Prostate gland (tissue), 2 donors: ENCODE measurements at places on chromosomes 12 and 14. TPM values are rescaled to one million over a fixed set of nuclear protein-coding genes. Genes with fewer than 3 reads are reported as not detected.
A peak's percentile ranks its signal among the peaks of the same experiment; 100 is the strongest.

- H3K4me3 ChIP-seq = no peak overlapping the region
- H3K27me3 ChIP-seq = no peaks in the 10 kb centered on the region
- H3K36me3 ChIP-seq = no peaks in the 10 kb centered on the region
- H3K27ac ChIP-seq = no peak overlapping the region
Observed at GRCh38 chr12:15037091-15037687, 64.3 kb downstream of the PDE6H start.

GRCh38 chr14:61608245-61609165 is 86.8 kb upstream of the HIF1A start:
- no peak overlapping the region for H3K4me3 ChIP-seq
- H3K4me1 ChIP-seq = no peaks in the 10 kb centered on the region
- H3K27ac ChIP-seq = no peak overlapping the region
- no peaks in the 10 kb centered on the region for H3K36me3 ChIP-seq
- H3K27me3 ChIP-seq = no peaks in the 10 kb centered on the region

DNA sequence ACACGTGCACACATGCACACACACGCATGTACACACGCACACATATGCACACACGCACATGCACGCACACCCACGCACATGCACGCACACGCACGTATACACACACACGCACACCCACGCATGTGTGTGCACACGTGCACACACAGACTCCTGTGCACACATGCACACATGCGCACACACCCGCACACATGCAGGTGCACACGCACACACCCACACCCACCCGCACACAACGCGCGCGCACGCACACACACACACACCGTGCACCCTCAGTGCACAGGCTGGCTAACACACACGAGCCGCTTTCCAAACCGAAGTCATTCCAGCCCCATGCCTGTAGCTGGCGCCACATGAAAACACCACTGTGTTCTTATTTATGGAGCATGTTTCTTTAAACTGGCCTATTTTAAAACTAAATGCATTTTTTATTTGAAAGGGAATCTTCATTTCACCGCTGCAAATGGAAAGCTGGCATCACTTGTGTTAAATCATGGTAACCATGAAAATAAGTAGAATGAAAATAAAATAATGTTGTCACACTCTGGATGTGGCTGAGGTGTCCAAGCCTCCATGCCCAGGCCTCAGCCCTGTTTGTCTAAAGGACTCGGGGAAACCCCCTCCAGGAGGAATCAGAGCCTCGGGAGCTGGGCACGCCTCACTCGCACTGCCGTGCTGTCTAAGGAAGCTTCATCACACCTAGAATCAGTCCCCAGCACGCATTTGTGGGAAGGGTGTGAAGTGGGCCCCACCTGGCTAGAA is 45.1 kb downstream of the GALNT9 start:
- no peaks in the 10 kb centered on the region for H3K4me1 ChIP-seq
- H3K36me3 ChIP-seq = no peaks in the 10 kb centered on the region
- H3K4me3 ChIP-seq = no peak overlapping the region
- DNase-seq = no peak
- peaks cover 3% of the 10 kb centered on the region for H3K27me3 ChIP-seq

DNA sequence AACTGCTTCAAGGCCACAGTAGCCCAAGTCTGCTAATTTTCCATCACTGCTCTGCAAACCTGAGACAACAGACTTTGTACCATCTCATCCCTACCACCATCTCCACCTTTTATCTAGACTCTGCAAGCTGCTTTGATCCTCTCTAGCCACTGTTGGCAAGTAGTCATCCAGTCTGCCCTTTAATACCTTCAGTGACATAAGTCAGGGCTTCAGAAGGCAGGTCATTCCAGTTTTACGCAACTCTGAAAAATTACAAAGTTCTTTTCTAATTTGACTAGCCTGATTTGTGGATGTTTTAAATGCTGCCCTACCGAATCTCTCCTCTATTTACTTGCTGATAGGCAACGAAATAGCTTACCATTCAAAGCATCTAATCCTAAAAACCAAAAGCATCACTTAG is 2.8 kb downstream of the FERMT2 start:
- peak overlapping the region; percentile 2 for H3K27ac ChIP-seq
- peaks cover 12% of the 10 kb centered on the region for H3K4me1 ChIP-seq
- no peaks in the 10 kb centered on the region for H3K27me3 ChIP-seq
- H3K36me3 ChIP-seq = no peaks in the 10 kb centered on the region
- no peak overlapping the region for H3K4me3 ChIP-seq
- DNase-seq = no peak

The RHEBL1 gene
- 2.3 TPM for total RNA-seq

- H3K27ac ChIP-seq = peak overlapping the region; percentile 91
- no peak overlapping the region for H3K4me3 ChIP-seq
- no peaks in the 10 kb centered on the region for H3K36me3 ChIP-seq
Observed at GRCh38 chr12:56520506-56520905, 1.1 kb upstream of the RBMS2 start.

GRCh38 chr12:51389302-51389999 is 1.8 kb downstream of the GALNT6 start:
- H3K4me3 ChIP-seq = no peak overlapping the region
- DNase-seq = no peak
- no peaks in the 10 kb centered on the region for H3K4me1 ChIP-seq
- H3K36me3 ChIP-seq = no peaks in the 10 kb centered on the region
- no peaks in the 10 kb centered on the region for H3K27me3 ChIP-seq
- H3K27ac ChIP-seq = no peak overlapping the region

The OASL gene
- total RNA-seq = 0.91 TPM

DNA sequence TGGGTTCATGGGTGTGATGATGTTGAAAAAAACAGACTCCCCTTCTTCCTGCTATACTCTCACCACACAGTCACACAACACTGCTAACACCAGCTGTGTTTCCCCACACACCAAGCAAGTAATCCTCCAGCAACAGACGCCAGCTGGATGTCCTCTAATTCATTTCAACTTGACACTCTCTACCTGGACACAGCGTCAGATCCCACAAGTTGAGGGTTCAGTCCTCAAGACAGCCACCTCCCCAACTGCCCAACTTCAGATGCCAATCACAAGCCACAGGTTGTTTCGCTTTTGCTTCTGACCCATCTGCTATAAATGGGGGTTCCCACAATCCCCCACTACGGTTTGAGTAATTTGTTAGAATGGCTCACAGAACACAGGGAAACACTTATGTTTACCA is 49.3 kb downstream of the TMEM30B start:
- no peak for DNase-seq
- H3K4me1 ChIP-seq = no peaks in the 10 kb centered on the region
- H3K36me3 ChIP-seq = no peaks in the 10 kb centered on the region
- no peak overlapping the region for H3K4me3 ChIP-seq
- no peak overlapping the region for H3K27ac ChIP-seq

GRCh38 chr12:104752881-104753280 is 205.2 kb downstream of the SLC41A2 start:
- no peak overlapping the region for H3K27ac ChIP-seq
- no peaks in the 10 kb centered on the region for H3K4me1 ChIP-seq
- no peak for DNase-seq

The TMEM117 gene
- total RNA-seq = 15.5 TPM

- no peak overlapping the region for H3K4me3 ChIP-seq
- H3K27ac ChIP-seq = no peak overlapping the region
- no peaks in the 10 kb centered on the region for H3K4me1 ChIP-seq
- DNase-seq = no peak
- H3K36me3 ChIP-seq = no peaks in the 10 kb centered on the region
Observed at GRCh38 chr12:120684523-120684932, 2.4 kb upstream of the MLEC start.
